Activated CD4-positive, alpha-beta memory T cell treated with anti-CD3 and anti-CD28 coated beads, Interleukin-2, amount 10 ng/mL, durations not matched to agents 7 days and 5 days (primary cell): ENCODE measurements at places on chromosomes 6 and 20. TPM values are rescaled to one million over a fixed set of nuclear protein-coding genes. Genes with fewer than 3 reads are reported as not detected.

Gene HLA-DOA
- total RNA-seq: 4.1 TPM

Gene ID1
- total RNA-seq: 0.58 TPM

Gene CNKSR3
- total RNA-seq: not detected

Gene LIME1
- 181 TPM for total RNA-seq

Gene VSTM2L
- not detected for total RNA-seq

DNA sequence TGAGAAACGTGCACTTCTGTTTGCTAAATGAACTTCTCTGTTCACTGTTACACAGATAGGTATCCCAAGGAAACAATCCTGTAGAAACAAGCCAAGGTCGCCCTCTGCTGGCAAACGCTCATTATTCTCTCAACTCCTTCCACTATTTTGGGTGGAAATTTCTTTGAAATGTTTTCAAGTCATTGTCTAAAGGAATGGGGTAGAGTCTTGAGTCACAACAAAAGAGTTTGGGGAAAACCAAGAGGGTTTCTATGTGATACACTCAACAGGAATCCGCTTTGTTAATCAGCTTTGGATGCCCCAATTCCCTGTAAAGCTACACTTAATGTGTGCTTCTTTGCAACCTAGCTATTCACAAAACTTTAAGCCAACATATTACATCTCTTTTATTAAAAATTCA is 4.6 kb upstream of the RAE1 start:
- no peak overlapping the region for H3K4me3 ChIP-seq
- no peaks in the 10 kb centered on the region for H3K4me1 ChIP-seq
- no peaks in the 10 kb centered on the region for H3K36me3 ChIP-seq
- H3K27me3 ChIP-seq: peaks cover 25% of the 10 kb centered on the region
- H3K27ac ChIP-seq: no peak overlapping the region

- H3K27me3 ChIP-seq: no peaks in the 10 kb centered on the region
- DNase-seq: no peak
- H3K4me3 ChIP-seq: no peak overlapping the region
Measured at GRCh38 chr6:23339268-23339667, 769.9 kb downstream of the HDGFL1 start.

DNA sequence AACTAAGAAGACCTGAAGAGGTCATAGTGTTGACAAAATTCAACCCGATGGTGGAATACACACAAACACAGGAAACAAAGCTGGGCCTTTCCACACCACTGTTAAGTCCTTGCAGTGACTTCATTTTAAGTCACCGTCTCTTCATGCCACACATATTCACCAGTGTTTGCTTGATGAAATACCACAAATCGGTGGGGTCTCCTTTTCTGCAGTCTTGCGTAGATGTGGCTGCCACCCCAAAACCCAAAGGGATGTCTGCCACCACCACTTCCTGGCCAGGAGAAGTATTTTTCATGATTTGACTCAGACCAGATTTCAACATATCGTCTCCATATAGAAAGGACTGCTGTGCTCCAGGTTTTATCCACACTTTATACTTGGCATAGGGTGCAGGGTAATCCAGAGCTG is 11.0 kb upstream of the COL10A1 start:
- peak; percentile 69 for DNase-seq
- H3K36me3 ChIP-seq: peaks cover 11% of the 10 kb centered on the region
- H3K27ac ChIP-seq: peak overlapping the region; percentile 61
- no peaks in the 10 kb centered on the region for H3K27me3 ChIP-seq

- no peak for DNase-seq
- H3K27ac ChIP-seq: no peak overlapping the region
- no peaks in the 10 kb centered on the region for H3K36me3 ChIP-seq
- no peak overlapping the region for H3K4me3 ChIP-seq
- no peaks in the 10 kb centered on the region for H3K4me1 ChIP-seq
Measured at GRCh38 chr6:69138893-69139494, 503.9 kb downstream of the ADGRB3 start.

GRCh38 chr6:897528-898207 is 204.7 kb upstream of the EXOC2 start:
- no peak overlapping the region for H3K4me3 ChIP-seq
- H3K27ac ChIP-seq: no peak overlapping the region
- H3K36me3 ChIP-seq: no peaks in the 10 kb centered on the region

GRCh38 chr20:59848182-59848581 is 85.3 kb downstream of the SYCP2 start:
- H3K4me3 ChIP-seq: no peak overlapping the region
- peaks cover 4% of the 10 kb centered on the region for H3K27me3 ChIP-seq
- no peak for DNase-seq
- no peaks in the 10 kb centered on the region for H3K36me3 ChIP-seq
- H3K27ac ChIP-seq: no peak overlapping the region
- H3K4me1 ChIP-seq: no peaks in the 10 kb centered on the region

DNA sequence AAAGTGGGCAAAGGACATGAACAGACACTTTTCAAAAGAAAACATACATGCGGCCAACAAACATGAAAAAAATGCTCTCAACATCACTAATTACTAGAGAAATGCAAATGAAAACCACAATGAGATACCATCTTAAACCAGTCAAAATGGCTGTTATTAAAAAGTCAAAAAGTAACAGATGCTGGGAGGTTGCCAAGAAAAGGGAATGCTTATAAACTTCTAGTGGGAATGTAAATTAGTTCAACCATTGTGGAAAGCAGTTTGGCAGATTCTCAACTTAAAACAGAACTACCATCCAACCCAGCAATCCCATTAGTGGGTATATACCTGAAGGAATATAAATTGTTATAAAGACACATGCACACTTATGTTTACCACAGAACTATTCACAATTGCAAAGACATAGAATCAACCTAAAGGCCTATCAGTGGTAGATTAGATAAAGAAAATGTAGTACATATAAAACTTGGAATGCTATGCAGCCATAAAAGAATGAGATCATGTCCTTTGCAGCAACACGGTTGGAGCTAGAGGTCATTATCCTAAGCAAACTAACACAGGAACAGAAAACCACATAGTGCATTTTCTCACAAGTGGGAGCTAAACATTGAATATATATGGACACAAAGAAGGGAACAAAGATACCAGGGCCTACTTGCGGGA is 16.3 kb downstream of the CENPQ start:
- no peak overlapping the region for H3K4me3 ChIP-seq
- H3K27me3 ChIP-seq: no peaks in the 10 kb centered on the region
- H3K27ac ChIP-seq: no peak overlapping the region

- H3K4me3 ChIP-seq: no peak overlapping the region
- no peaks in the 10 kb centered on the region for H3K4me1 ChIP-seq
- H3K27me3 ChIP-seq: no peaks in the 10 kb centered on the region
- no peaks in the 10 kb centered on the region for H3K36me3 ChIP-seq
- no peak for DNase-seq
Measured at GRCh38 chr6:142118925-142119324, 13.8 kb upstream of the GJE1 start.

GRCh38 chr6:138011413-138011812 is 95.8 kb downstream of the PERP start:
- H3K4me3 ChIP-seq: no peak overlapping the region
- no peak for DNase-seq
- no peak overlapping the region for H3K27ac ChIP-seq

- H3K4me3 ChIP-seq: no peak overlapping the region
- H3K36me3 ChIP-seq: no peaks in the 10 kb centered on the region
- H3K4me1 ChIP-seq: no peaks in the 10 kb centered on the region
- no peak overlapping the region for H3K27ac ChIP-seq
Measured at GRCh38 chr6:20055916-20056315, 156.4 kb downstream of the MBOAT1 start.

- DNase-seq: no peak
- no peaks in the 10 kb centered on the region for H3K27me3 ChIP-seq
- H3K36me3 ChIP-seq: peaks cover 70% of the 10 kb centered on the region
Measured at GRCh38 chr6:158570681-158570962, 10.7 kb downstream of the TMEM181 start.

DNA sequence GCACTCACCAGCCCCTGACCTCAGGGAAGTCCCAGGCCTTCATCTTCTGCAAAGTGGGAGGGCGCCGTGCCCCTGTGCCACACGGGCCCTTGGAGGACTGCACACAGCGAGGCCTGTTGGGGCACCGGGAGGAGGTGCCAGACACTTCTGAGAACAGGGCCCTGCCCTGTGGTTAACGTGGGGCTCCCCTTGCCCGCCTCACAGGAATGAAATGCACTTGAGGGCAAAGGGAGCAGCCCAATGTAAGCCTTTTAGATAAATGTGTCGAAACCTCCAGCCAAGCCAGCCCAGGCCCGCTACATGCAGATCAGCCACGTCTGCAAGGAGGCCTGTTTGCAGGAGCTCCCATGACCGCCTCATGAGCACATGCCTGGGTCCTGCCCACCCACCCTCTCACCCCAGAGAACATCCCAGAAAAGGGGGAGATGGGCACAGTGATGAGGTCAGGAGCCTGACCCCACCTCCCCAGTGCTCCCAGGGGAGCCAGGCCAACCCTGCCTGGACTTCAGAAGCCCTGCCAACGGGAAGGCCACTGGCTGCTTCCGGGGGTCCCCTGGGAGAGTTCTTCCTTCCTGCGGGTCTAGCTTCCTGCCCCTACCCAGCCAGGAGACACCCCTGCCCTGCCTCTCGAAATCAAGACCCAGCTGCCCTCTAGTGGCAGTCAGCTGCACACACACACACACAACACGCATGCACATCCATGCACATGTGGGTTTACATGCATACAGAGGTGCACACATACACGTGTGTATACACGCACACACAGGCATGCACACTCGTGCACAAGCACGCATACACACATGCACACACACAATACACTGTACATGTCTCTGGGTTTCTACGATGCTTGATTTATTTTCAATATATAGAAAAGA is 178.7 kb downstream of the TAF4 start:
- peak; percentile 45 for DNase-seq
- no peaks in the 10 kb centered on the region for H3K27me3 ChIP-seq
- no peak overlapping the region for H3K27ac ChIP-seq
- peaks cover 2% of the 10 kb centered on the region for H3K4me1 ChIP-seq

- no peaks in the 10 kb centered on the region for H3K36me3 ChIP-seq
- H3K4me3 ChIP-seq: no peak overlapping the region
- no peaks in the 10 kb centered on the region for H3K4me1 ChIP-seq
- no peaks in the 10 kb centered on the region for H3K27me3 ChIP-seq
- no peak for DNase-seq
Measured at GRCh38 chr20:9831032-9831431, 7.8 kb downstream of the PAK5 start.

DNA sequence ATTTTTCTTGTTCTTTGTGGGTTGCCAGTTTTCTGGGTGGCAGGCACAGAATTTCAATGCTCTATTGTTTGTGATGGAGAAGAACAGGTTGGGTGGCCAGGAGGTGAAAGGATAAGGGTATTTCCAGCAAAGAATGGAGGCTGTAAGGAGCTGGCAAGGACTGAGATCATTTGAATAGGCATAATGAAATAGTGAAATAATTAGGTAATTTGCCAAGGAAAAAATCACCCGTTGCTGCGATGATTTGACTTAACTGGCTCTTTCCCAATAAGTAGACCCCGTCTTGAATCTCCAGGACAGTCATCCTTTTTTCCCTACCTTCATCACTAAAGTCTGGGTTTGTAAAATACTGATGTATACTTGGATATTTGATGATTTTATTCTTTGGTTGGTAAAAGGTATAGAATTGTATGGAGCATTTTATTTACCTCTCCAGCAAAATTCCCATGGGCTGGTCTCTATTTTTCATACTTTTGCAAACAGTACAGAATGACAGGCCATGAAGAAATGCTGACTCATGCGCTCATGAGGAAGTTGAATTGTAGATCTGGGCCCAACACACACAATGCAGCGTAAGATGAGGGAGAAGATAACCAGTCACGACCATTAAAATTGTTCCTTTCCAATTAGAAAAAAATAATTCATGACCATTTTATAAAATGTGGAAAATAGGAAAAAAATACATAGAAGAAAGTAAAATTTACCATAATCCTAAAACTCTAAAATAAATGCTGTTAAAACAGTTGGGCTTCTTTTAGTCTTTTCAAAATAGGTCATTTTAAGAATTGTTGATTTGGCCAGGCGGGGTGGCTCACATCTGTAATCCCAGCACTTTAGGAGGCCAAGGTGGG is 2.4 kb upstream of the GCNT2 start:
- no peak for DNase-seq
- no peaks in the 10 kb centered on the region for H3K36me3 ChIP-seq
- H3K4me3 ChIP-seq: no peak overlapping the region
- H3K27me3 ChIP-seq: peaks cover 4% of the 10 kb centered on the region
- H3K4me1 ChIP-seq: peaks cover 3% of the 10 kb centered on the region
